ENCODE measurements at places on chromosomes 3 and 15.

- DNase-seq = no peak
Observed at GRCh38 chr15:67110361-67110781, 45.0 kb downstream of the SMAD3 start.

GRCh38 chr15:63240109-63240508 lies 37.3 kb upstream of the APH1B start:
- DNase-seq = peak; percentile 42

DNA sequence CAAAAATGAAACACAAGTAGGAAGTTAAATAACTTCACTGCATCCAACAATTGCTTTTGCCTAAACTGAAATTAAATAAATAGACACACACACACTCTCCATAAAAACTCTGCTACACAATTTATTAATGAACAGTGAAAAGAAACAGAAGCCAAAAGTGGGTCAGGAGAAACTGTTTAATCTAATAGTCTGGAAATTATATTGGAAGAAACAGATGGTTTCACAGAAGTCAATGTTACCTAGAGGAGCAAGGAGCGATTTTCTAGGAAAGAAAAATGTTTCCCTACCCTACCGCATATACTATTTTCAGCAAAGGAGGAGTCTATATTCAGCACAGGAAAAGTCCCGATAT lies 32.0 kb downstream of the RFTN1 start:
- no peak for DNase-seq

DNA sequence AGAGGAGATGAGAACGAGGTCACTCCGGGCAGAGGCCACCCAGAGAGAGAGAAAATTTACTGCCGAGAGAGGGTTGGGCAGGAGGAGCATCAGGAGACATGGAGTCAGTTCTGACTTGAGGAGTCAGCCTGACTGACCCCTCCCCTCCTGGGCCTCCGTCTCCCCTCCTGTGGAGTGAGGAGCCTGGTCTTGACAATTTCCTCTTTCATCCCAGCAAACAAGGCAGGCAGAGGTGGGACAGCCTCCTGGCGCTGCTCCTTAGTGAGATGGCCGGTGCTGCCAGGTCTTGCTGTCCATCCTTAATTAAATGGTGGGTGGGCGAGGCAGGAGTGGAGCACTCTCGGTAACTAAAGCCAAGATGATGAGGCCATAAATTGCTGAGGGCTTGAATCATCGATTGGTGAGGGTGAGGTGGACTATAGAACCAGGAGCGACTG lies 60.6 kb downstream of the CYP11A1 start:
- no peak for DNase-seq

DNA sequence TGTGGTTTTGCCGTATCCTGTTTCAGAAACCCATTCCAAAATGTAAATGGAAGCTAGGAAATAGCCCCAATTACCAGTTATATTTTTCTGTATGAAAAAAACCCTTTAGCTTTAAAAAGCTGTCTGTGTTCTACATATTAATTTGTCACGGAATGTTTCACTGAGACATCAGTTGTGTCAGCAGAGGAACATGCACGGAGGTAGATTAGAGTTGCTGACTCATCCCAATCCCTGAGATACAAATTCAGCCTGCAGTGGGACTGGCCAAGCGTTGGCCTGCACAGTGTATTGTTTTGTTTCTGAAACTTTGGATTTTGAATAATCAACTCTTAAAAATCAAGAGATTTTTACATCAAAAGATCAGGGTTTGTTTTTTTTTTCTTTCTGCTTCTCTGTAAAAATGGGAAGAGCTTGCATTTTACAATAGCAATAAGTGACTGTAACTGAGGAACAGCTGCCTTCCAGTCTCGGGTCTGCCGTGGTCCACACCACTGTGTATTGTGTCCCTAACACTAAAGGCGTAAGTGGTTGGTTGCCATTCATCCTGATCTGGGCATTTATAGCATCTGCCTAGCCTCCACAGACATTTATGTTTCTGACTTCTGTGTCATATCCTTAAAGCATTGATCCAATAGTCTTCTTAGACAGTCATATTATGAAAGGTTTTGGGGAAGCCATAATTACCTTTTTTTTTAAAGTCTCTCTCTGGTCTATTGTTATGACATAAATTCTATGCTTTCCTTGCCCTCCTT lies 218.1 kb downstream of the ADAMTSL3 start:
- no peak for DNase-seq

GRCh38 chr3:181075098-181075497 lies 85.6 kb upstream of the DNAJC19 start:
- no peak for DNase-seq

- DNase-seq = no peak
Observed at GRCh38 chr15:69679623-69680228, 227.1 kb downstream of the RPLP1 start.

GRCh38 chr3:194083637-194084224 lies 52.2 kb upstream of the HES1 start:
- no peak for DNase-seq

DNA sequence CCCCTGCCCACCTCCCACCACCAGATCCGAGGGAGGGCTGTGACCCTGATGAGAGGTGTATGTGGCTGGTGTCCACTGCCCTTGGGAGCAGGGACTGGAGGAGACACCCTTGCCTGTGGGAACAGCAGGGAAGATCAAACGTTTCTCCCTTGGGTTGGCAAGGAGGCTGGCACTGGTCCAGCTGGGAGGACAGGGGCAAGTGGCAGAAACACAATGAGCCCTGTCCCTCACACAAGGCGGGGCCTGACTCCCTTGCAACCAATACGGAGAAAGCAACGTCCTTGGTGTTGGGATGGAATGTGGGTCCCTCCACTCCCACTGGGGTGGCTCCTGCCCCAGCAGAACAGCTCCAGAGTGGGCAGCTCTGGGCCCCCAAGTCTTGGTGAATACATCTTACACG lies 5.2 kb downstream of the HYAL2 start:
- no peak for DNase-seq

GRCh38 chr3:140236836-140237501 lies 302.0 kb downstream of the CLSTN2 start:
- DNase-seq = no peak

DNA sequence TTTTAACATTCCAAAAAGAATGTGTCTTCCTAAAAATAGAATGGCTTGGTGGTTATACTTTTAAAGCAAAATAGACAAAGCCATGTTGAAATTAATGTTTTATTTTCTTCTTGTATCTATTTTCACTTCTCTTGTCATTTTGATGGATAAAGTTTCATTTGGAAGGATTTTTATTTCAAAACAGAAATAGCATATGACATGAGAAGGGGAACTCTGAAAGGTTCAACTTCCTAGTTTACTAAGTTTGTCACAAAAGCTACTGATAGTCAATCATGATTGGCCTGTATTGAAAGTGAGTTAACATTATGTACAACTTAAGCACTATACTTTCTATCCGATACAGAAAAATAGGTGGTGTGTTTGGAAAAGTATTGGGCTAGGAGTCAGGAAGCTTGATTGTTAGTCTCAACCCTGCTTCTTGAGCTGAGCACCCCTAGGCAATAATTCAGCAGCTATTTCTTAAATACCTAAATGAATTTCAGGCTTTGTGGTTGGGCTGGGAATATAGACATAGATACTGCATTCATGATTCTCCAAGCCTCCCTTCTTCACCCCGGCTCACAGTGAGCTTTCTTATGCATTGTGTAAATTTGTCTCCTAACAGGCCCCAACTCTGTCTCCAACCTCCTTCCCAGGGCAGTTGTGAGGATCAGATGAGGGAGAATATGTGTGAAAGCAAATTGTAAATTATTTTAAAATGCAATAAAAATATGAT lies 46.9 kb upstream of the CSPG4 start:
- no peak for DNase-seq

DNA sequence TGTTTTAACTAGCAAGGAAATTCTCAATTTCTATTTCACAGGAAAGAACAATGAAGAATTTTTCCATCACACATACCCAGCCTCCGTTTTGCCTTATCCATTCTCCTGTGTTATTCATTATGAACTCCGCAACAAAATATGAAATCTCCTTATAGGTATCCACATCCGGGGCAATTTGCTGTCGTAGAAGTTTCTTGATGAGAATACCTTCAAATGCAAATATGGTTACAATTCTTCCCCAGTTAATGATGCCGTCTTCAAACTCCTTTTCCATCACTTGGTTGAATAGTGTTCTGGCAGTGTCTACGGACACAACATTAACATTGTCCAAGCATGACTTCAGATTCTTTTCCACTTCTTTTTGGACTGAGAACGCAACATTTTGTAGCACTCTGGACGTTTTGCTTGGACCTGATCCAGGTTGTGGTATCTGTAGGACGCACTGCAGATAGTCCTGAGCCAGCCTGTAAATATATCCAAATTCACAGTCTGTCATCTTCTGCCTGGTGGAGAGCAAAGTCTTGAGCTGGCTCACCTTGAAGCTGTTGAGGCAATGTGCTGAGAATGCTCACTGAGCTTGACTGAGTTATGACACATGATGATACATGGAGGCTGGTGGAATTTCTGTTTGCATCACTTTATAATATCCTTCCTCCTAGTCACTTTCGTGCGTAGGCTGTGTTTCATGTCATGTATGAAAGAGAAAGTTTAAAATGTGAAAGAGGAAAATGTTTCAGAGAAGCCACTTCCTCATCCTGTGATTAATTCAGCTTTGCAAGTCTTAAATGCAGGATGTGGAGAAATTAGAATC lies at the start of gene BCL2A1:
BCL2A1 (minus strand) TSS at position 573 of the 811 bp plus-strand sequence; CDS start at position 496, 77 bp downstream.
- DNase-seq = no peak

DNA sequence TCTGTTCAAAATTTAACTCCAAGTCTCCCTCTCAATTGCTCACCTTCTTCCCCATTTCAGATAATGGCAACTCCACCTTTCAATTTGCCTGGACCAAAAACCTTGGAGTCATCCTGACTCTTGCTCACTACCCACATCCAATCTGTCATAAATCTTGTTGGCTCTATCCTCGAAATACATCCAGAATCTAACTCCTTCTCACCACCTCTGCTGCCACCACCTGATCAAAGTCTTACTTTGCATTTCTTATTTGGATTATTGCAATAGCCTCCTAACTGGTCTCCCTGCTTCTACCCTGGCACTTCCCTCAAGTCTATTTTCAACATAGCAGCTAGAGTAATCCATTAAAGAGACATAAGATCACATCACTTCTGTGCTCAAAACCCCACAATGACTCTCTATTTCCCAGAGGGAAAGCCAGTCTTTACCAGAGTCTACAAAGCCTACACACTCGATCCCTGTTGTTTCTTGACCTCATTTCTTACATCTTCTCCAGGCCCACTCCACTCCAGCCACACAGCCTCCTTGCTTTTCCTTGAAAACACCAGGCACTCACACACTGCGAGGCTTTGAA lies 86.6 kb downstream of the GPR156 start:
- peak; percentile 29 for DNase-seq

DNA sequence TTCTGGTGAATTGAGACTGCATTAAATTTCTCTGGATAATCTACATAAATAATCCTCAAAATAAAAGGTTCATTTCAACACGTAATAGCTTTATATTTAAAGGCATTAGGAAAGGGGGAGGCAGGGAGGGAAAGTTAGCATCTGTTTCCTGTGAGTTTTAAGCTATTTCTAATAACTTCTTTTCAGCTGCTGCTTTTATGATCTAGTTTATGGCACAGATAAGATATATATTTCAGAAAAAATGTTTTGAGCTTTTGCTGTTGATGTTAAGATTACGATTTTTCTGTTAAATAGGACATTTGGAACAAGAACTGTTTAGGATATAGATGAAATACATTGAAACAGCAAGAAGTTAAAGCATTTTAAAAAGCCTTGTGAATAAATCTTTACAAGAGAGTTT lies 30.0 kb downstream of the UBE2E1 start:
- DNase-seq = no peak

GRCh38 chr3:126911162-126912026 lies 71.5 kb upstream of the PLXNA1 start:
- DNase-seq = no peak

DNA sequence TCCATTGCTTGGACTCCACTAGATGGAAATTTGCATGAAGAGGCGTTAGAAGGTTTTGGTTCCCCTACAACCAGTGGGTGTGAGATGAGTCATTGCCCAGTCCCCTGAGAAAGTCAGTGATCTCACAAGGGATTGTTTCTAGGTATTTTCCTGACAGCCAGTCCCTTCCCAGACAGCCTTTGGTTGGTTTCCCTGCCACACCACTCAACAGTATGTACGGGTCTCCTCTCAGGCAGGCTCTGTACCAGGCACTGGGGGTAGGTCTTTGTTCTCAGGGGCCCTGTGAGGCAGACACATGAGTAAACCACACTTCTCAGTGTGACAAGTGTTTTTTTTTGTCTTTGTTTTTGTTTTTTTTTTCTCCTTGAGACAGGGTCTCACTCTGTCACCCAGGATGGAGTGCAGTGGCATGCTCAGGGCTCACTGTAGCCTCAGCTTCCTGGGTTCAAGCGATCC lies 4.0 kb downstream of the LAMP3 start:
- DNase-seq = no peak

DNA sequence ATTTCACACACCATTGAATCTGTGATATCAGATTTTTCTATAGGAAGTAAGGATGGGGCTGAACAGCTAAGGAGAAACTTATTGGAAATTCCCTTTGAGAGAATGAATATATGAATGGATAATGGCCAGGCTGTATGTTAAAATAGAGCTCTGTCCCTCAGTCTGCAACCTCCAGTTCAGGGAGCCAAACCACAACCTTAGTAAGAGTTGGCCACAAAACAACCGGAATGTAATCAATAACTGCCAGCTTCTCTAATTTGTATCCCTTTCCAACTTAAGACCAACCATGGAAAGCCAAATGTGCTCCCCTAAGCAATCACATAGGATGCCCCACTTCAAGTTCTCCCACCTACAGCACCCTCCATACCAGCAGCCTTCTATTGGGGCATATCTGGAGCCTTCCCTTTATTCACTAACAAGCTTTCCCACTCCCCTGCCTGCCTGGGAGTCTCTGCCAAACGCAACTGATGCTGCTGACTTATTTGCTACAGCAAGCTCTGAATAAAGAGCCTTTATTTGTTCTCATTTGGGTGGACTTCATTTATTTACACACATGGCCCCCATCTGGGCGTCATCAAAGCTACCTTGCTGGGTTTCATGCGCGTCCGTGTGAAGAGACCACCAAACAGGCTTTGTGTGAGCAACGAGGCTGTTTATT lies 75.4 kb upstream of the LARS2 start:
- DNase-seq = no peak

- DNase-seq = peak; percentile 35
Observed at GRCh38 chr3:62100282-62100989, 272.9 kb downstream of the FEZF2 start.

GRCh38 chr3:134978658-134979057 lies 183.6 kb downstream of the EPHB1 start:
- DNase-seq = no peak

DNA sequence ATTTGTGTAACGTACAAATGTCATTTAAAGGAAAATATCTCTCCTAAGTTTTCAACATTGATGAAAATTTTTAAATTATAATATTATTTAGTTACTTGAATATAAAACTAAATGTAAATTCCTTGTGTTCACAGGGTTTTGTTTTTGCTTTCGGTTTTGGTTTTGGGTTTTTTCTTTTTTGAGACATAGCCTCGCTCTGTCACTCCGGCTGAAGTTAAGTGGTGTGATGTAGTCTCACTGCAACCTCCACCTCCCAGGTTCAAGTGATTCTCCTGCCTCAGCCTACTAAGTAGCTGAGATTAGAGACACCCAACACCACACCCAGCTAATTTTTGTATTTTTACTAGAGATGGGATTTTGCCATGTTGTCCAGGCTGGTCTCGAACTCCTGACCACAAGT lies 79.3 kb upstream of the TCF12 start:
- DNase-seq = no peak
